ENCODE measurements at places on chromosomes 2 and 18. TPM values are rescaled to one million over a fixed set of nuclear protein-coding genes. Genes with fewer than 3 reads are reported as not detected.

TEKT4 gene
- not detected for total RNA-seq

GRCh38 chr2:238290715-238291549 is 2.5 kb upstream of the PER2 start:
- no peak overlapping the region for H3K27ac ChIP-seq
- peaks cover 26% of the 10 kb centered on the region for H3K4me1 ChIP-seq
- H3K4me3 ChIP-seq, result no peak overlapping the region
- DNase-seq, result no peak
- H3K27me3 ChIP-seq, result no peaks in the 10 kb centered on the region

DNA sequence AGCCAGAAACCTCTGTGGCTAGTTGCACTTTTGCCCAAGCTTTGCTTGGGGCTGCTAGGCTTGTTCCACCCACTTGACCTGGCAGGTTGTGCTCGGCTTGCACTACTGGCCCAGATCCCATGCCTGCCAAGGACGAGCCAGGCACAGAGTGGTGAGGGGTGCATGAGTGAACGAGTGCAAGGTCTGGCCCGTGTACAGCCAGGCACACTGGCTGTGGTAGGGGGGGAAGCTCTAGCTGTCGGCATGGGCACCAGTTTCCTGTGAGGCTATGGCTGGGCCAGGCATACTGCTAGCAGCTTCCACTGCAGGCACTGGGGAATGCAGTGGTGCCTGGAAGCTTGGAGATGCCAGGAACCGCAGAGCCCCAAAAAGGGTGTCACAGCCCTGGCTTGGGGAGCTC is 210.4 kb downstream of the AKAIN1 start:
- no peaks in the 10 kb centered on the region for H3K36me3 ChIP-seq
- no peak overlapping the region for H3K27ac ChIP-seq
- DNase-seq, result no peak
- H3K27me3 ChIP-seq, result no peaks in the 10 kb centered on the region
- no peak overlapping the region for H3K4me3 ChIP-seq

DNA sequence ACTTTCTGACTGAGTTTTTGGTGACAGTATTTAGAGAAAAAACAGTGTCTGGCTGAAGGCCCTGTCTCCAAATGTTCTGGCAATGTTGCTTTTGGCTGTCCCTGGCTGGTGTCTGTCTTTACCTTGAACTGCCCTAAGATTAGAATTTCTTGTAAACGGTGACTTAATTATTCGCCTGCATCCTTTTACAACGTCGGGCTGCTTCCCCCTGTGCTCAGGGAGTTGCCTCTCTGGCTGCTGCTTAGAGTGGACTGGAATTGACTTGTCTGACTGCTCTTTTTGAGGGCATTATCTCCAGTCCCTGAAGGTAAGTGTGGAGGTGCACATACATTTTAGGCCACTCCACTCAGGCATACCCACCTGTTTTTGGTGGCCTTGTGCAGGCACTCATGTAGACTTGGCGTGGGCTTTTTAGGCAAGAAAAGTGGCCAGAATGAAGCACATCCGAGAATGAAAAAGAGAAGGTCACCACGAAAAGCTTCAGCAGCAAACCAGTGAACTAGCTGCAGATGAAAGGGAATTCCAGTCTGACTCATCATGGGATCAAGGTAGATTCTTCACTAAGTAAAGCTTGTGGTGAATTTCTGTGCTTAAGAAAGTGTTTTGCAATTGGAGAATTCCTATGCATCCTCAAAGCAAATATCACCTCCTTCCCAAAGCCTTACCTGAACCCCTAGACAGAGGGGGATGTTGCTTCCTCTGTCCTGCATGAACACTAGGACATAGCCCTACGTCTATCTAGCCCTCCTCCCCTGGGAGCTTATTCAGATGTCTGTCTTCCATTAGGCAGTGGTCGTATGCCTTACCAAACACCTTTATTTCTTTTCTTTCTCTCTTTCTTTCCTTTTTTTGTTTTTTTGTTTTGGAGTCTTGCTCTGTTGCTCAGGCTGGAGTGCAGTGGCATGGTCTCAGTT is 230.3 kb upstream of the TRIB2 start:
- H3K36me3 ChIP-seq, result no peaks in the 10 kb centered on the region
- DNase-seq, result no peak
- H3K4me1 ChIP-seq, result peaks cover 20% of the 10 kb centered on the region
- H3K4me3 ChIP-seq, result peak overlapping the region; percentile 24
